Activated T-cell treated with anti-CD3 and anti-CD28 coated beads for 4 hours (primary cell): ENCODE measurements at places on chromosomes 5 and 9.
A peak's percentile ranks its signal among the peaks of the same experiment; 100 is the strongest.

- no peak for DNase-seq
Measured at GRCh38 chr9:124239249-124240073, 18.3 kb upstream of the NEK6 start.

- no peak for DNase-seq
Measured at GRCh38 chr5:80990527-80990926, 30.4 kb downstream of the RASGRF2 start.

GRCh38 chr5:131419877-131420276 is 156.0 kb downstream of the CDC42SE2 start:
- DNase-seq = no peak

DNA sequence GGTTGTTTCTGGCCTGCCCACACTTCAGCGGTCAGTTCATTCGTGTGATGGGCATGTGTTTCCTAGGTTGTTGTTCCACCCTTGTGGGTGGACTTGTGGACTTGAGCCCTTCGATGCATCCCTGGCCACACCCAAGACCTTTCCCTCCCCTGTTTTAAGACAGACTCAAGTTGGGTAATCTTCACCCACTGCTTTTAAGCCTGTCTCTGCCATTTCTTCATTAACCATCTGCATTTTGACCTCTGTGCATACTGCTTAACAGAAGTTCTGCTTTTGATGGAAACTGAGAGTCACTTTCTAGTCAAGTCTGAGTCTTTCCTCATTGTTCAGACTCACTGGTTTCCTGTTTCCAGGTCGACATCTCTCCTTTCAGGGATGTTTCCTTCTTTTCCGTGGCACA is 233.7 kb downstream of the ARHGEF28 start:
- no peak for DNase-seq

- no peak for DNase-seq
Measured at GRCh38 chr5:103414604-103415003, 148.0 kb downstream of the NUDT12 start.

DNA sequence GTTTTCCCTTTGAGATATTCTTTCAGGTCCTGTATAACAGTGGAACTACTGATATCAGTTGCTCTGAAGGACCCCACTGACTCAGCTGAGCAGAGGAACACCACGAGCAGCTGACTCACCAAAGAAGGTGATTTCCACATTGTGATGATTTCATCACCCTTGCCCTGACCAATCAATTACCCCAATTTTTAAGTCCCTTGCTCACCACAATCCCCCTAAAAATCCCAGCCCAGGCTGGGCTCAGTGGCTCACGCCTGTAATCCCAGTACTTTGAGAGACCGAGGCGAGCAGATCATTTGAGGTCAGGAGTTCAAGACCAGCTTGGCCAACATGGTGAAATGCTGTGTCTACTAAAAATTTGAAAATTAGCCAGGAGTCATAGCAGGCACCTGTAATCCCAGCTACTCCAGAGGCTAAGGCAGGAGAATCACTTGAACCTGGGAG is 125.3 kb upstream of the ABCA1 start:
- DNase-seq = peak; percentile 3

DNA sequence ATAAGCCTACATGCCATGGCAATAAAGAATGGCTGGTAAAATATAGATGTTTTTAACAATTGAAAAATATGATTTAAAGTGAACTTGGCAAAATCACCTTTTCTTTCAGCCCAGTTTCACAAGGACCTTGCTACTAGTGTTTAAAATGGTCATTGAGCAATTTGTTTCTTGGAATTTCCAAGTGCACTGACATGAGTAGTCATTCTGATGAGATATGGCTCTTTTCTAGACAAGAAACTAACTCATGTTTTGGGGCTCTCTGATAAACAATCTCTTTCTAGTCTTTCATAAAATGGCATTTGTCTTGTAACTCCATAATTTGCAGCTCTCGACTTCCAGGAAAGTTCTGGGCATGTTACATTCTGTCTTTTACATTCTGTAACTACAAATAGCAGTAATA is 176.8 kb downstream of the NR2F1-AS1 start:
- no peak for DNase-seq

DNA sequence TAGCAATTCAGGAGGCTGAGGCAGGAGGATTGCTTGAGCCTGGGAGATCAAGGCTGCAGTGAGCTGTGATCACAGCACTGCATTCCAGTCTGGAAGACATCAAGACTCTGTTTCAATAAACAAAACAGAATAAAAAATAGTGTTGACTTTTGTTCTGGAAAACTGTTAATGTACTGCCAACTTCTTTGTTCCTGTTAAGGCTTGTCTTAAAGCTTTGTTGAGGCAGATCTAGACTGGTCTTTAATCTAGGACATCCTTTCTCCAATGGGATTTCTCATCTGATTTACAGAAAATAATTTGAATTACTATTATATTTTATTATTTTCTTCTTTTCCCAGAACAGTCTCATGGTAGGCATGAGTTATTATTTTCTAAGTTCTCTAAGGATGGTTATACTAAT is 26.0 kb downstream of the BDP1 start:
- no peak for DNase-seq

GRCh38 chr5:131265311-131265803 is 1.5 kb downstream of the CDC42SE2 start:
- DNase-seq = no peak

DNA sequence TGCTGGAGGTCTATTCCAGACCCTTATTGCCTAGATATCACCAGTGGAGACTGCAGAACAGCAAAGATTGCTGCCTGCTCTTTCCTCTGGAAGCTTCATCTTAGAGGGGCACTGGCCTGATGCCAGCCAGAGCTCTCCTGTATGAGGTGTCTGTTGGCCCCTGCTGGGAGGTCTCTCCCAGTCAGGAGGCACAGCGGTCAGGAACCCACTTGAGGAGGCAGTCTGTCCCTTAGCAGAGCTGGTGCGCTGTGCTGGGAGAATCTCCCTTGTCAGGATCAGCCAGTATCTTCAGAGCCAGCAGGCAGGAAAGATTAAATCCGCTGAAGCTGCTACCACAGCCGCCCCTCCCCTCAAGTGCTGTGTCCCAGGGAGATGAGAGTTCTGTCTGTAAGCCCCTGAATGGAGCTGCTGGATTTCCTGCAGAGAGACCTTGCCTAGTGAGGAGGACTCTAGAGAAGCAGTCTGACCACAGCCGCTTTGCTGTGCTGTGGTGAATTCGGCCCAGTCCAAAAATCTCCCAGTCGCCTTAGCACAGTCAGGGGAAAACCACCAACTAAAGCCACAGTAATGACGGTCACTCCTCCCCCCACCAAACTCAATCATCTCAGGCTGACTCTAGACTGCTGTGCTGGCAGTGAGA is 124.1 kb downstream of the JAKMIP2 start:
- DNase-seq = no peak

- DNase-seq = no peak
Measured at GRCh38 chr9:89453452-89453851, 44.5 kb downstream of the SEMA4D start.

GRCh38 chr5:81420039-81420667 is 26.2 kb upstream of the ACOT12 start:
- no peak for DNase-seq

DNA sequence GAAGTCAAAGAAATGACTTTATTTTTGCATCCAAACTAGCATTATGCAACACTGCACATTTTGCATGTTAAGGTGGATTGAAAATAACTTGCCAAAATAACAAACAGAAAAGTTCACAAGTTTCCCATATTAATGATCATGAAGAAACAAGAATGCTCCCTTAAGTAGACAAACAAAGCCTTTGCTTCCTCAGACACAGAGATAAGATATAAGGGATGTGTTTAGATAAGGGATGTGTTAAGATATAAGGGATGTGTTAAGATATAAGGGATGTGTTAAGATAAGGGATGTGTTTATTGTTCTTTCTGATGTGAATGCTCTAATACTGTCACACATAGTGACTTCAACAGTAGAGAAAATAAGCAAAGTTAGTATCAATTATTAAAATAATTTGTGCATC is 174.8 kb downstream of the GABRG2 start:
- DNase-seq = no peak

DNA sequence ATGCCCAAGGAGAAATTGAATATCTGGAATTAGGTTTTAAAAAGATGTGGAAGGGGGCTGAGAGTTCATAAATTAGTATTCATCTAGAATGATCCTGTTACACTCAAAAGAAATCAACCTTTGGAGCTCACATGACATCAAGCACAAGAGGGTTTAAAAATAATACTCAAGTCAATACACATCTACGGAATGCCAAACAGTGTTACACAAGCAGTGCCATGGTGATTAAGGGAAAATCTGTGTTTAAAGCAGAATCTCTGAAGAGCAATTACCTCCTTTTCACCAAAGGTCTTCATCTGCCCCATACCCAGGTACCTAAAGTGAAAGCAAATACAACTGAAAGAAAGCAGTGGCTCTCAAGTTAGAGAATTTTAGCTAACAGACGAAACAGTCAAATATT is 261.6 kb downstream of the NFIB start:
- no peak for DNase-seq
